ENCODE measurements at places on chromosomes 16 and 17. TPM values are rescaled to one million over a fixed set of nuclear protein-coding genes. Genes with fewer than 3 reads are reported as not detected.

DNA sequence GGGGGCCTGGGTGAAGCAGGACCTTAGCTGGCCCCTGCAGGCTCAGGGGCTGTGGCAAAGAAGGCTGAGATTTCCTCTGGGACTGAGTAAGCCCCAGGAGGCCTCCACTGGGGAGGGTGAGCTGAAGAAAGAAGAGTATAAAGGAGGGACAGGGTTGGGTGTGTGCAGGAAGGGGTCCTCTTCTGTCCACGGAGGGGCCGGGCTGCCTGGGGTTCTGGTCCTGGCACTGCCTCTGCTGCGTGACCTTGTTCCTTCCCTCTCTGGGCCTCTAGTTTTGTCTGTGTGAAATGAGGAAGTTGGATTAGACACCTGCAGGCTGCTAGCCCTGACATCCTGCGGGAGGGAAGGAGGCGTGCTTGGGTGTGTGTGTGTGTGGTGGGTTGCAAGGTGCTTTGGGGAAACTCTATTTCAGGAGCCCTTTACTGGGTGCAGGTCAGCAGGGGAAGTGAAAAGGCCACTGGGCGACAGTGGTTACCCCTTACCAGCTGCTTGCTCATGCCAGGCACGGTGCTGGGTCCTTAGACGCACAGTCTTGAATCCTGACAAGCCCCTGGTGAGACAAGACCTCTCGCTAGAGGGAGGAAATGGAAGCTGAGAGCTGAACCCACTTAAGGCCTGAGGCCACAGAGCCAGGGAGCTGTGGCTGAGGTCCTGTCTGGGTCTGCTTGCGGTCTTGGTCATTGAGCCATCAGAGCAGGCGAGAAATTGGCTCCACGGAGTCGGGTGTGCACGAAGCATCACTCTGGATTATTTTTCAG lies 60.7 kb downstream of the OR1D5 start:
- no peak for DNase-seq

DNA sequence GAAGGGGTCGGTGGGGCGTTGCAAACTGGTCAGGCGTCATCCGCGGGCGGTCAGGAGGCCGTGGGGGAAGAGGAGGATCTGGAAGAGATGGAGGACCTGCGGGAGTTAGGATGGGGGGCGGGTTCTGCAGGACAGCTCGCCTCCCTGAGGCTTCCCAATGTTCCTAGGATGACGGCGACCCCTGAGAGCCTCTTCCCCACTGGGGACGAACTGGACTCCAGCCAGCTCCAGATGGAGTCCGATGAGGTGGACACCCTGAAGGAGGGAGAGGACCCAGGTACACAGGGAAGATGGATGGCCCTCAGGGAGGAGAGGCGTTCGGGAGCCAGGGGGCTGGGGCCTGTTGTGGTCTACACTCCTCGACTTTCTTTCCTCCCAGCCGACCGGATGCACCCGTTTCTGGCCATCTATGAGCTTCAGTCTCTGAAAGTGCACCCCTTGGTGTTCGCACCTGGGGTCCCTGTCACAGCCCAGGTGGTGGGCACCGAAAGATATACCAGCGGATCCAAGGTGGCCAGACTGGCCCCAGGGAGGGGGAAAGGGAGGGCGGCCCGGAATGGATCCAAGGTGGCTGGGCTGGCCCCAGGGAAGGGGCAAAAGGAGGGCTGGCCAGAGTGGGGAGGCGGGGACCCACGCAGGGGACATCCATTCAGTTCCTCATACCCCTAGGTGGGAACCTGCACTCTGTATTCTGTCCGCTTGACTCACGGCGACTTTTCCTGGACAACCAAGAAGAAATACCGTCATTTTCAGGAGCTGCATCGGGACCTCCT lies 839 bp downstream of the PLD2 start:
- DNase-seq: no peak

DNA sequence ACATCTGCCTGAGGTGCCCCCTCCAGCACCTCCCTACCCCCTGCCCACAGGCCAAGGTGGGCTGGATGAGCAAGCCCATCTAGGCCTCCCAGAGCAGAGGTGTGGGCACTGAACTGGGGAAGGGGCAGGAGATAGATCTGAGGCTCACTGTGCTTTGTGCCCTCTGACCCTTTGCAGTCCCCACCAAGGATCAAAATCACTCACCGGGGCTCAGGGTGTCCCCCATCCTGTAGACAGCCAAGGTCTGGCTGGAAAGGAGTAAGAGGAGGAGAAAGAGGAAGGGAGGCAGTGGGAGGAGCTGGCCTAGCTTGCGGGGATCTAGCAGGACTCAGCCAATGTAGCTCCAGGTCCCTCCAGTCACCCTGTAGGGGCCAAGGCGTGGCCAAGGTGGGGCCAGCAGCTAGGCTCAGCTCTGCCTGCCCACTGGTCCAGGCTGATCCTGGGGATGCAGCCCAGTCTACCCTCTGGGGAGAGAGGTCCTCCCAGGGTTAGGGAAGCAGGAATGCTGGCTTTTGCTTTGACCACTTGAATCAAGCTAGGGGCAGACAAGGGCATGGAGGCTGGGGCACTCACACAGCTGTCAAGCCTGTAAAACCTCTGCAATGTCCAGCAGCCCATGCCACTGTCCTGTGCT lies 1.8 kb downstream of the SLC12A4 start:
- peak; percentile 52 for DNase-seq

ADAMTS18 gene
- total RNA-seq: 0.90 TPM

DNA sequence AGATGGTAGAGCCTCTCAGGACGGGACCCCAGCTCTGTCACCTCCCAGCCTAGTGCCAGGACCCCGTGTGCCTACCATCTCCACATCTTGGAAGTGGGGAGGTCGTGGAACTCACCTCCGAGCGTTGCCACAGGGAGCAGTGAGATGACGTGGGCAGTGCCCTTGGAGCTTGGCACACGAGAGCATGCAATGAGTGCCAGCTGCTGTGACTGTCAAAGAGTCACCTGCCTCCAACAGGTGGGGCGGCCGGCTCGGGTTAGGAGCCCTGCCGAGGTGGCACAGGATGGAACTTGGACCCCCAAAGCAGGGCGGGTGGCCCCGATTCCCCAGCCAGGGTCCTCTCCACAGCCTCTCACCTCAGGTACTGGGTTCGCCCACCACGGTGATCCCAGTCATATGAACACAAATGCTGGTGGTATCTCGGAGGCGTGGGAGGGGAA lies 5.5 kb downstream of the VPS4A start:
- DNase-seq: no peak

GRCh38 chr17:56624309-56624708 lies 30.8 kb downstream of the NOG start:
- no peak for DNase-seq

DNA sequence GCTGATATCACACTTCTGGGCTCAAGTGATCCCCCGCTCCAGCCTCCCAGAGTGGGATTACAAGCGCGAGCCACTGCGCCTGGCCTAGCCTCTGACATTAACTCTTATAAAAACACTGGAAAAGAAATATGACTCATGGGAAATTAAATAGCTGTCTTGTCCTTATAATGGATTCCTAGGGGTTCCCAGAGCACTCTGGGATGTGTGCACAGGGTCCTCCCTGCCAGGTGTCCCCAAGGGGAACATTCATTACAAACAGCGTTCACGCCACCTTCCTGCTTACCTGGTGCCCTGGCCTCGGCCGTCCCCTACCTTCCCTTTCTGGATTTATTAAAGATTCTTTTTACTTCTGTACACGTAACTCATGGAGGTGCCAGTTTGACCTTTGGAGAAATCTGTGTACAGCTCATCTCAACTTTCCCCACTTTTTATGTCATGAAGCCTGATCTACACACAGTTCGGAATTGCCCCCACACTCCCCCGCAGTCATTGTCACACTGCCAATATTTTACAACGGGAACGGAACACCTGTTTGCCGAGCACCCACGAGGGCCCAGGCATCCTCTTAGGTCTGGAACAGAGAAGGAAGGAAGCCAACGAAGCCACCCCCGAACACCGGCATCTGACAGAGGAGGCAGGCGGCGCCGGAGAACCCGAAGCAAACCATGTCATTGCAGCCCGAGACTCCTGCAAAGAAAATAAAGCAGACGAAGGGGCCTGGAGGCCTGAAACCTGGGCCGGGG lies 39.7 kb upstream of the MEAK7 start:
- no peak for DNase-seq

SCIMP gene
- total RNA-seq: not detected

KRTAP3-2 gene
- not detected for total RNA-seq

GRCh38 chr16:27265982-27266381 lies 2.6 kb downstream of the NSMCE1 start:
- no peak for DNase-seq

GRCh38 chr17:81309140-81309858 lies 14.2 kb upstream of the SLC38A10 start:
- DNase-seq: peak; percentile 83

CACNG1 gene
- total RNA-seq: not detected

DNA sequence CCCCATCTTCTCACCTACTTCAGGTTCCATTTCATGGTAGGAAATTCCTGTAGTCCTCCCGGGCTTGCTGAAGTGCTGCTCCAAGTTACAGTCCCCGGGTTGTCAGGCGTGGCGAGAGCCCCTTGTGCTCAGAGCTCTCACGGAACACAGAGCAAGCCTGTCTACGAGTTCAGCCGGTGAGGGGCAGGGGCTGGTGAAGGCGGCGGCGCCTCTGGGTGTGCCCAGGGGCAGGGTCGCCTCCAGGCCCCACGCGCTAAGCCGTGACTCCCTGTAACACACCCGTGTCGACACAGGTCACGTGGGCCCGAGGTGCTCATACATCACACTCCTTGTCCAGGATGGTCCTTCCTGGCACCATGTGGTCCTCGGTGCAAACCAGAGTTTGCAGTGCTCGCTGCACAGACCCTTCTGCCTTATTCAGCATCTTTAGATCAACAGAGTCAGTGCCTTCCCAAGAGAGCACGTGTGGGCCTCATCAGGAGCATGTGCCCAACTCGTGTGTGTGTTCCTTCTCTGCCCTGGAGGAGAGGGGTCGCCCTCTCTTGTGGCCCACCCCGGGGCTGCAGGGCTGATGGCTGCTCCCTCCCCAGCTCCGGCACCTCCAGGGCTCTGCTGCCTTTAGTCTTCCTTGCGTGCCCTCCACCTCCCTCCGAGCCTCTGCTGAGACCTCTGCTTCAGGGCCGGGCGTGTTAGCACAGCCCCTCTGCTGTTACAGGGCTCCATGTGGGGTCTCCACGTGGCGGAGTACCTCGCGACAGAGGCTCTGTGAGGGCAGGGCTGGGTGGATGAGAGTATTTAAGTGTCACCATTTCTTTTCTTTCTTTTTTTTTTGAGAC lies 51.2 kb downstream of the WDR45B start:
- DNase-seq: no peak

GRCh38 chr16:58196898-58197313 lies 1.0 kb downstream of the CSNK2A2 start:
- peak; percentile 15 for DNase-seq

- DNase-seq: no peak
These were observed 55.6 kb downstream of the CYLD start for GRCh38 chr16:50797456-50797855.
